ENCODE measurements at places on chromosomes 6 and 20.

DNA sequence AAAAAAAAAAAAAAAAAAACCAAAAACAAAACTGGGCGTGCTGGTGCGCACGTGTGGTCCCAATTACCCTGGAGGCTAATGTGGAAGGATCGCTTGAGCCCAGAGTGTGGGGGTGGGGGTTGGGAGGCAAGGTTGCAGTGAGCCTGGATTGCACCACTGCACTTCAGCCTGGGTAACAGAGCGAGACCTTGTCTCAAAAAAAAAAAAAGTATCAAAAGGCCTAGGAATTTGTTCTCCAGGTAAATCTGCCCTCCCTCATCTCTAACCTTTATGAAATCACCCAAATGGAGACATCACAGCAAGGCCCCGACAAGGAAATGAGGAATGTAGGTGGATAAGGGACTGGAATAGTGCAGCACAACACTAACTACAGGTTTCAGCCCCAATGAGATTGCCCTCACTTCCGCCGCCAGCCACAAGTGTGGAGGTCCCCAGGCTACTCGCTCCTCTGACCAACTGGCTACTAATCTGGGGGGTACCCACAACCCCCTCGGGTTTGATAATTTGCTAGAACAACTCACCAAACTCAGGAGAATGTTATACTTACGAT is 36.8 kb upstream of the DDR1 start:
- no peak for DNase-seq

- DNase-seq, result no peak
These were observed 136.6 kb downstream of the SYNDIG1 start for GRCh38 chr20:24605937-24606455.

- DNase-seq, result no peak
These were observed 11.7 kb upstream of the TCFL5 start for GRCh38 chr20:62873280-62873679.

GRCh38 chr6:71822625-71823024 is 63.7 kb upstream of the RIMS1 start:
- DNase-seq, result no peak

DNA sequence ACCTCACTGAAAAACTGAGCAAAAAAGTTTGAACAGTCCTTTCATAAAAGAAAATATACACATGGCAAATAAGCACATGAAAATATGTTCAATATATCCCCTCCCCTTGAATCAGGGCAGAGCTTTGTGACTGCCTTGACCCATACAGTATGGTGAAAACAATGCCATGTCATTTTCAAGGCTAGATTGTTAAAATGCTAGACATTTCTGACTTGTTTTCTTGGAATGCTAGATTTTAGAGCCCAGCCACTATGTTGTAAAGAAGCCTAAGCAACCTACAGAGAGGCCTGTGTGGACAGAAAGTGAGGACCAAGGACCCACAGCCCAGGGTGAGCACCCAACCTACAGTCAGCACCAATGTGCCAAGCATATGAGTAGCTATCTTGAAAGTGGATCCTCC is 17.1 kb upstream of the ASF1A start:
- no peak for DNase-seq

DNA sequence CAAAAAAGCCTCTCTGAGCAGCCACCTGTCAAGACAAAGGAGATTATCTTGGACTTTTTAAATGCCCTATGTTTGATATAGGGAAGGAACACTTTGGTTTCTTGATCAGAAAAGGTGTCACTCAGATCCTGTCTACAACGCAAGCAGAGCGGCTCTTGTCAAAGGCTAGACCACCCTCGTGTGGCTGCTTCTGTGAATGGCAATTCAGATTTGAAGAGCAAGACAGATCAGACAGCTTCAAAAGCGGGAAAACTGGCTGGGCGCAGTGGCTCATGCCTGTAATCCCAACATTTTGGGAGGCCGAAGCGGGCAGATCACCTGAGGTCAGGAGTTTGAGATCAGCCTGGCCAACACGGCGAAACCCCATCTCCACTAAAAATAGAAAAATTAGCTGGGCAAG is 10.1 kb upstream of the NXT1 start:
- DNase-seq, result no peak

DNA sequence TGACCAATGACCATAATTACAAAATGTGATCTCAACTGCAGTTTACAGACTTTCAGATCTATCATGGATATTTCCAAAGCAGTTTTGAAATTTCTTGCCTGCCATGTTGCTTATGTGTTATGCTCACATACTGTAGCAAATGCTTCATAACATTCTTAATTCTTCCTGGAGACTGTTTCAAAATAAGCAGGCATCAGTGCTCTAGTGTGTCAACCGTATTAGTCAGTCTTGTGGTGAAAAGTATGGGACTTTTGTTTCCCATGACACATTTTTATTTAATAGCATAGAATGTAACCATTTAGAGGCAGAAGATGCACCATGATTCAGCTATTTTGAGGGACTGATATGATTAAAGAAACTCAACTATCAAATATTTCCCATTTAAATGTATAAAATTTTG is 1.7 kb downstream of the POPDC3 start:
- DNase-seq, result no peak

GRCh38 chr6:113734982-113735381 is 122.2 kb upstream of the MARCKS start:
- no peak for DNase-seq

- DNase-seq, result no peak
These were observed 192.8 kb downstream of the CLIC5 start for GRCh38 chr6:45822873-45823272.

DNA sequence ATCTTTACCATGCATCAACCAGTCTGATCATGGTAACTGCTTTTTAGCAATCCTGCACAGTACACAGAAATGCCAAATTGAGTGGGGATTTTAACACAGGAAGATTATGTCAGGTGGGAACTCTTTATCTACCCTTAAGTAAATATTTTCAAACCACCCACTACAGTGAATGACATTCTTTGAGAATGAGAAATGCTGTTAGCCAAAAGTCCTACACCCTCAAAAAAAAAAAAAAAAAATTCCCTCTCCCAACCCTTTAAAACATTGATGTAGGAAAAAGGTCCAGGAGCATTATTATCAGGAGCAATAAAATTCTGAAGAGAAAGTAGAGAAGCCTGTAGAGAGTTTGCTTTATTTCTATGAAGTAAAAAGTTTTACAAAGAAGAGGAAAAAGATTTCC is 307.2 kb upstream of the THEMIS start:
- no peak for DNase-seq

DNA sequence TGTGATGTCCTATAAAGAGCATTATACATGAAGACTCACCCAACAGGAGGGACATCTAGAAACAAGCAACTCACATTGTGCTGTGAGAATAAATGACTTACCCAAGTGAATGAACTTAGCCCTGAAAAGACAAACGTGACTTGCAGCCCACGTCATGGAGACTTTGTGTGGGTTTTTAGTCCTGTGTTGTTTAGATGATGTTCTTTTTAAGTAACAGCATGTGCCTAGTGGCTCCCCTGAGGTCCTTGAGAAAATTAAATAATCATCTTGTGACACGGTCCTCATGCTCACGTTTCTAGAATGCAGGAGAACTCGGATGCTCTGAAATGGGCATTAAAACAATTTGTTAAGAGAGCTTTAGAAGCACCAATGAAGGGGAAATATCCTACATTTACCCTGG is 165.1 kb downstream of the SASH1 start:
- DNase-seq, result no peak

- DNase-seq, result no peak
These were observed 25.1 kb downstream of the LOC128125822 start for GRCh38 chr6:63597141-63598048.

- no peak for DNase-seq
These were observed 7.5 kb upstream of the TMEM14B start for GRCh38 chr6:10740061-10740460.

DNA sequence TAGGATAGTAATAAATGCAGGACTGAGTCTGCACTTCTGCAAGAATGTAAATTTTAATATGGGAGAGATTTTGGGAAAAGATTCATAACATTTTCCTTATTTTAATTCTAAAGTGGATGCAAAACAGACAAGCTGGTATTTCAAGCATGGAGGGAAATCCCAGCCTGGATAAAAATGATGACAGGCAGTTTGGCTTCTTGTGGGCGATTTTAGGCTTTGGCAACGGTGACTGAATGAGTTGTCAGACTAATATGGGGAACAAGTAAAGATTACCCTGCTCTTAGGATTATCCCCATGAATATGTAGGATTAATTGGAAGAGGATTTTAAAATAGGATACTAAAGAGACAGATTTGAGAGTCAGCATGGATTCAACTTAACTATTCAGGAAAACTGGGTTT is 21.0 kb downstream of the OGFRL1 start:
- no peak for DNase-seq

- no peak for DNase-seq
These were observed 22.2 kb upstream of the PHACTR3 start for GRCh38 chr20:59581993-59582679.

- DNase-seq, result no peak
These were observed 29.9 kb upstream of the FERMT1 start for GRCh38 chr20:6152777-6153176.

DNA sequence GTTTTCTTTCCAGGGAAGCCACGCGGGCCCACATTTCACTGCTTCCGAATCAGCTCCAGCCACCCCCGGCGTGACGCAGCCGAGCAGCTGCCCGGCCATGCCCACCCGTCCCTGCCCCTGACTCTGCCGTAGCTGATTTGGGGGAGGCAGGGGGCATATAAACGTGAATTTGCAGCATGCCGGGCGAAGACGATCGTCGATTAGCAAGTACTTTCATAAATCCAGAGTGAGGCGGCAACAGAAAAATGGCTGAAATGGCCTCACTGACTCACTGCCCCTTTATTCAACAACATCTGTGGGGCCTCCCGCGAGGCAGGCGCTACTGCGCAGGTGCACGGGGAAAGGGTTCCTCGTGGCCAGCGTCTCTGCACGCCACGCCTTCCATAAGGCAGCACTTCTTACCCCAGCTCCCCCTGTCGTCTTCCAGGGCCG is 118.0 kb downstream of the DLL1 start:
- no peak for DNase-seq

DNA sequence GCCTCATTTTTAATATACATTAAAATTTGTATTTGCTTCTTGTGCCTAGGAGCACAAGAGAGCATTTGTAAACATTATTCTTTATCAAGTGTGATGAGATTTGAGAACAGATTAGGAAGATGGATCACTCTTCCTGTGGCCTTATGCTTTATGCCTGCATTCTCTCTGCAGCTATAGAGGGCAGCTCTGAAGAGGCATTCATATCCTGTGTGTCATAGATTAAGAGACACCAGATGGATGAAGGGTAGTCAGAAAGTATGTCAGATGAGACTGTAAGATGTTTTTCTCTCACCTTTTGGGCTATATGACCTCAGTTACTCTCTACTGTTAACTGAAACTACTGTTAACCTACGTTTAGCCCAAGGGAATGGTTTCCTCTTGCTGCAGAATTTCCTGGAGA is 61.4 kb downstream of the DNAH8 start:
- no peak for DNase-seq

- DNase-seq, result no peak
These were observed 13.9 kb downstream of the GNL1 start for GRCh38 chr6:30542404-30542725.

DNA sequence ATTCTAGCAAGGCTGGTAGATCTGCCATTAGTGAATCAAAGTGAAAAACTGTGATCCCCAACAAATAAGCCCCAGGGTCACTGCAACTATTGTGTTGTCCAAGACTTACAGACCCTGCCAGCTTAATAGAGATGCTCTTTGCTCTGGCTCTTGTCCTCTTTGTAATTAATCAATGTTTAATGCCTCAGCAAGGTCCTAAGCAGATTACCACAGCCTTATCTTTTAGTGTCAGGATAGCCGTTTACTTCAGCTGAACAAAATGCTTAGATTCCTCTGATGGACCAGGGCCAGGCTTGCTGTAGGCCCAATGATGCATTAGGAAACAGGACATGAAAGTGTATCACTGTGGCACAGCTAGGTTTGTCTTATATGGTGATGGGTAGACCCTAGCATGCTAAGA is 353.3 kb downstream of the HACE1 start:
- DNase-seq, result no peak

- DNase-seq, result peak; percentile 61
These were observed at the start of gene TRERF1 for GRCh38 chr6:42451333-42452170. Gene TRERF1 (minus strand): TSS chr6:42451926. CDS start chr6:42269590, 182,336 bp downstream.
